Trophoblast cell (in vitro differentiated cells and primary cell): ENCODE measurements at places on chromosomes 1 and 21.

DNA sequence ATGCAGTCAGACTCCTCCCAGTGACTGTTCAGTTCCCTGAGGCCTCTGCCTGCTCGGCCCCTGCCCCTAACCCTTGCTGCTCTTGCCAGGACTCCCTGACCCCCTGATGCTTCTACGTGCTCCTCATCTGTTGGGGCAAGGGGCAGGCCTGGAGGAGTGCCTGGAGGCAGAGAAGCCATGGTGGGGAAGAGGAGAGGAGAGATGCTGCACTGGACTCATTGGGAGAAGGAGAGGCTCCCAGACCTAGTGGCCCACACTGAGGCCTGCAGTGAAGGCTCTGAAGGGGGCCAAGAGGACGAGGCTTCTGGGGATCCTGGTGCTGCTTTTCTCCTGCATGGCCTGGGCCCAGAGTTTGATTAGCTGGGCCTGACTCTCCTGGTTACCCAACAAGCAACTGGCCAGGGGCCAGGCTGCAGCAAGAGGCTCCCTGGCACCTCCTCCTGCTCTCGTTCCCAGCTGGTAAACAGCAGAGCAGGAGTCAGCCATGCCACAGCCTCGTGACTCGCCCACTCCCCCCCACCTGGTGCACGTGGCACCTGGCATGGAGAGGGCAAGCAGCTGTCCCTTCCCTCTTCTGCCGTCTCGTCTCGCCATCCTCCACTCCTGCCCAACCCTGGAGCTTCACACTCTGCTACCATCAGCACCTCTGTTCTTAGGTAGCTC is 847 bp upstream of the RORC start:
- no peak for DNase-seq

DNA sequence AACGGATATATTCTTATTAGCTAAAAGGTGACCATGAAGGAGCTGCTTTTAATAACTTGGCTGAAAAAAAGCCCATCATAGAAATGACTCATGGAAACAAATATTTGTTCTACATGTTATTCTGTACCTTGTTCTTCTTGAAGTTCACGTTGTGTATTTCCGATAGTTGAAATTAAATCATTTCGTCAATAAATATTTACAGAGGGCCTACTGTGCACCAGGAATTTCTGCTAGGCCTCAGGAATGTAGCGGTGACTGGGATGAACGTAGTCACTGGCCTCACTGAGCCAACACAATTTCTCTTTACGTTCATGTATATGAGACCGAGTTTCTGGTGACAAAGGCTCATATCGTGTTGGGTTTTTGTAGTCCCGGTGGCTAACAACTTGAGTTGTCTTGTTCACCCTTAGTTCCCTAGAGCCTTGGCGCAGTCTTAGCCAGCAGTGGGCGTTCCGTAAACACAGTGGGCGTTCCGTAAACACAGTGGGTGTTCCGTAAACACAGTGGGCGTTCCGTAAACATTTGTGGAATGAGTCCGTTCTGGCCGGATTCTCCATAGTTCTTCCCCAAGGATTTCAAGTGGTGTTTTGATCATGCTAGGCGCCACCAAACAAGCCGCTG is 53.2 kb upstream of the VAMP3 start:
- DNase-seq = no peak

- no peak for DNase-seq
These were observed 181.7 kb downstream of the ROR1 start for GRCh38 chr1:63955370-63956145.

- no peak for DNase-seq
These were observed 13.1 kb upstream of the KYAT3 start for GRCh38 chr1:89005286-89006151.

- no peak for DNase-seq
These were observed 109.5 kb upstream of the JUN start for GRCh38 chr1:58893257-58893869.

DNA sequence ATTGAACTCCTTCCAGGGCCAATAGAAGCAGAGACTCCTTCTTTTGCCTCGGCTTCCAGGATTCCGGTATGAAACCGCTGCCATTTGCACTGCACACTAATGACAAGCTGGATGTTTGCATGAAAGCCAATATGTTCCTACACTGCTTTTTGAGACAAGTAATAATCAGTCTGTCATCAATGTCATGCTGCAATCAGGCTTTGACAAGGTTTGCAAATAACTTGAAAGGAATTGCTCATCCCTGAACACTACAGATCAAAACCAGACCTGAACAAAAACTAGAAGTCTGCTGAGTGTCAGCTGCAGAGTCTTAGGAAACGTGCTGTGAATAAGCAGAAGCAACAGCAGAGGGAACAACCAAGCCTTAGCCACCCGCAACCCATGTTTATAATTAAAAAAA is 720.7 kb upstream of the CXADR start:
- DNase-seq = no peak

DNA sequence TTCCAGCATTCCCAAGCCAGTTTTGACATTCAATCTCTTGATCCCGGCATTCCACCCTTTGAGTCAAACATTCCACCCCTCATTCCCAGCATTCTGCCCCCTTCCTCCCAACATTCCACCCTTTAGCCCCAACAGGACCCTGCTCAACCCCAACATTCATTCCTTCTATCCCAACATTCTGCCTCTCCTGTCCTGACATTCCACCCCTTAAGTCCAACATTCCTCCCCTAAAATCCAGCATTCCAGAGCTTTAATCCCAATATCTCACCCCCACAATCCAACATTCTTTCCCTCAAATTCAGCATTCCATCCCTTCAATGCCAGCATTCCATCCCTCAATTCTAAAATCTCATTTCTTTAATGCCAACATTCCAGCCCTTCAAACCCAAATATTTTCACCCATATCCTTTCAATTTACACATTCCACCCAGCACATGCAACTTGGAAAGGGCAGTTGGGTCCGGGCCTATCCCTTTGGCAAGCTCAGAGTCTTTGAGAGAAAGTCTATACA is 22.9 kb downstream of the DDX20 start:
- DNase-seq = peak; percentile 18

- no peak for DNase-seq
These were observed 119.3 kb downstream of the LYPLAL1 start for GRCh38 chr1:219292999-219293398.

GRCh38 chr1:117608758-117609157 is 2.9 kb downstream of the TENT5C start:
- DNase-seq = no peak

- peak; percentile 47 for DNase-seq
These were observed at the start of gene CDKN2C for GRCh38 chr1:50969611-50970508. TSS of gene CDKN2C (plus strand) at chr1:50970245. CDS start at chr1:50970369, 124 bp downstream.

DNA sequence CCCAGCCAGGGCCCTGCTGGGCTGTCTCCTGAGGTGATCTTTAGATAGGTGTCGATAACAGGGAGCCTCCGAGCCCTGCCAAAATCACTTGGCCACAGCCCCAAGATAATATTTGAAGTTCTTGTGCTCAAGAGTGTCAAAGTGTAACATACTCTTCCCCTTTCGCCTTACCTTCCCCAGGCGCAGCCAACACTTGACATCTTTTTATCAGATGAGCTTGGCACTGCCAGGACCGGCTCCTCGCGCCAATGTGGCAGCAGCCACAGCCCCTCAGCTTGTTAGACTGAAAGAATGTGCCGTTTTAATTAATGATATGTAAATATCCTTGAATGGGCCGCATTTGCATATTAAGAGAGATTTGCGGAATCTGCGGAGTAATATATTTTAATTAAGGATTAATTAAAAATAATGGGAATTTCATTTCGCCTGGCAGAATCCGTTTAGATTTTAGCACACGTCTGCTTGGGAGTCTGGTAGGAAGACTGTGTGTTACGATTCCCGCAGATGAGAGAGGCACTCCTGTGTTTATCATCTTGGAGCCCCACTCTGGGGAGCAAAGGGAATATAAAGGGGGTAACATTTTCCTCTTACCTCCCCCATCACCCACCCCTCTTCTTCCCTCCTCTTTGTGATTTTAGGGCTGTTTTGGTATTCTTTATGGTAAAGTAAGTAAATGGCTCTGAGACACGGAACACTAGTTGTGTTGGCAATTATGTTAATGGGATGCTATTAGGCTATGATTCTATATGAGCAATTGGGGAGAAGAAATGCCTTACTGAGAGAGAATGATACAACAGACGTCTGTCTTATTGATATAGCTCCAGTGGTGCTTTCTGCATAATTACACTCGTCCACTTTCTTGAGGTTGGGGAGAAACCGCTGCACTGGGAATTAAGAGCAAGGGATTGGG is 109.8 kb downstream of the PBX1 start:
- DNase-seq = no peak

- no peak for DNase-seq
These were observed 9.0 kb upstream of the CSF1 start for GRCh38 chr1:109901524-109902145.

DNA sequence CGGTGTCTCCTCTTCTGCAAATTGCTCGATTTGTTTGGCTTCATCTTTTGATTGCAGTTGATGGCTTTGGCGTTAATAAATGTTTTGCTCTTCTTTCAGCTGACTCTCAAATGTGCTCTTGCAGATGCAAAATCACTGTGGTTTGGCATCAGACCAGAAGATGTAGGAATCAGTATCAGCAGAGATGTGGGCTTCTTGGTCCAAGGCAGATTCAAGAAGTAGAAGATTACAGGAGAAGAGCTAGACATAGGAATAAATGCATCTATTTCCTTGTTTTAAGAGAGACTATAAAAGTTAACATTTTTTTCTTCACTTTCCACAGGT is 59.8 kb upstream of the BACH1 start:
- no peak for DNase-seq

DNA sequence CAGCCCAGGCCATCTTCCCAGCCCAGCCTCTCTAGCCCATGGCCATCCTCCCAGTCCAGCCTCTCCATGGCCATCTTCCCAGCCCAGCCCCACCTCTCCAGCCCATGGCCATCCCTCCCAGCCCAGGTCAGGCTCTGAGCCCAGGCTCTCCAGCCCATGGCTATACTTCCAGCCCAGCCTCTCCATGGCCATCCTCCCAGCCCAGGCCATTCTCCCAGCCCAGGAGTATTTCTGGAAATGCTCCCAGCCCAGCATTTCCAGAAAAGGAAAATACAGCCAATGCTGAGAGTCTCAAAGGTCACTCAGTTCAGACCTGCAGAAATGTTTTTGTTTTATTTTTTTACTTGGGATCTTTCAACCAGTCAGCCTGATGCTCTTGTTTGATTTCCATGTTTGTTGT is 70.0 kb upstream of the ZNF281 start:
- no peak for DNase-seq

- peak; percentile 69 for DNase-seq
These were observed 26.3 kb downstream of the CLEC20A start for GRCh38 chr1:178470411-178470960.

DNA sequence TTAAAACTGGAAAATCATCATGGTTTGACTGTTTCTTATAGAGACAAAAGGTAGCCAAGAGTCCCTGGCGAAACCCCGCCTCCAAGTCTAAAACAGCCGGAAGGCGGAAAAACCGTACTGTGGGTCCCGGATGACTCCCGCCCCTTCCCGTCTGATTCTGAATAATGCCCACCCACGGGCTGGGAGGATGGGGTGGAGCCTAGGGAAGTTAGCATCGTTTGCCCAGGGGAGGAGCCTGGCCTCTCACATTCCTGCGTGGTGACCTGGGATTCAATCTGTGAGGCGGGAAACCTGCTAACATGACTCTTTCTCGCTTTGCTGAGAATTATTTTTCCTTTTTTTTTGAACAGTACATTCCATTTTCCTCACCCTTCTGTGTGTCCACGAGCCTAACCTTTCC is 124.9 kb downstream of the KCNK1 start:
- DNase-seq = peak; percentile 64

- no peak for DNase-seq
These were observed 1.7 kb downstream of the SPSB1 start for GRCh38 chr1:9294405-9294773.

GRCh38 chr1:25068829-25069228 is 138.8 kb upstream of the RUNX3 start:
- no peak for DNase-seq

- no peak for DNase-seq
These were observed 13.3 kb downstream of the ETV3 start for GRCh38 chr1:157124855-157125254.

GRCh38 chr1:28374297-28374696 is 4.8 kb downstream of the PHACTR4 start:
- DNase-seq = no peak

GRCh38 chr1:13469343-13469742 is 44.5 kb downstream of the LRRC38 start:
- DNase-seq = no peak

GRCh38 chr21:34890724-34891612 is 158.1 kb downstream of the RUNX1 start:
- DNase-seq = peak; percentile 73

GRCh38 chr1:1577367-1578011 is 2.8 kb upstream of the SSU72 start:
- no peak for DNase-seq

- DNase-seq = peak; percentile 97
These were observed 75.4 kb downstream of the ABCA4 start for GRCh38 chr1:94045465-94046056.

DNA sequence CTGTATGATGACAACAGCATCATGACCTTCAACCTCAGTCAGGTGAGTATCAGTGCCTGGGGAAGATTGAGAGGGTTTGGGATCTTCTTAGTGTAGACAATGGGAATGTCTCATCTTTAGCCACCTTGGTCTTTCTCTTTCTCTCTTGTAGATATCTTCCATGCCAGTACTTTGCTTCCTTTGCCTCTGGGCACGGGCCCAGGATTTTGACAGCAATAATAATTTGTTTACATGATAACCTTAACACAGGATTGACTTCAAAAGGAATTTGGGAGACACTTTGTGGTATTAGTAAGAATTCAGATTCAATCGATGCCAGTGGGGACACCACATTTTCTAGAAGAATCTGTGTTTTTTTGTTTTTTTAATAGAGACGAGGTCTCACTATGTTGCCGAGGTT is 12.1 kb upstream of the PIGV start:
- DNase-seq = no peak
